ENCODE measurements at places on chromosomes 2 and 18.

- no peak for DNase-seq
These were observed 377.4 kb upstream of the CRIM1 start for GRCh38 chr2:35978218-35978617.

DNA sequence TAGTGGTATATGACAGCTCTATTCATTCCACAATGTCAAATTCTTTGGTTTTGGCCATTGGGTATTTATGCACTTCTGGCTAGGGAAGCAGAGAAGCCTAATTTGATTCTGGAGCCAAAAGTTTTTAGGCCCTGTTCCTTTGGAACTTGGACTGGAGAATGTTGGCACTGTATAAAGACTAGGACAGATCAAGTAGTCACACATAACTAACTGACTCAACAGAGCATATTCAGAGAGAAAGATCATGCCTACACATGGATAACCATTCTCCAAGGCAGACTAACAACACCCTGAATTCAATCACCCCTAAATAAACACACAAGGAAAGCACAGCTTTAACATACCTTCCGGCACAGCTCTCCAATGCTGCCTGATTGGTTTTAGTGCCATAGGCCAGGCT lies 62.9 kb downstream of the ARHGAP15 start:
- DNase-seq, result no peak

- DNase-seq, result no peak
These were observed 491.5 kb upstream of the TNP1 start for GRCh38 chr2:217351378-217351777.

- DNase-seq, result no peak
These were observed 42.9 kb upstream of the REL start for GRCh38 chr2:60838481-60838880.

DNA sequence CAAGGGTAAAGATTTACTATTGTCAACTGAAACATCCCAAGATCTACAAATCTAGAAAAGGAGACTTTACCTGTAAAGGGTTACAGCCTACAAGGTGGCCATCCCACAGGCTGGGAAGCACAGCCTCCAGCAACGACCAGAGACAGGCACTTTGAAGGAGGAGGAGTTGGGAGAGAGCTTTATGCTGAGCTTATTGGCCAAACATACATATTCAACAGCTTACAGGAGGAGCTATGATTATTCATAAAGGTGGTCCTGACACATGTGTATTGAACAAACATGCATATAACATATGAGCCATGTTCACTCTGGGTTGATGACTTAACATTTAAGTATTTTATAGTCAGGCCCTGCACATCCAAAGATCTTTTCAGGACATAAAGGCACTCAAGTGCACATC lies 11.1 kb upstream of the ABCA12 start:
- no peak for DNase-seq

DNA sequence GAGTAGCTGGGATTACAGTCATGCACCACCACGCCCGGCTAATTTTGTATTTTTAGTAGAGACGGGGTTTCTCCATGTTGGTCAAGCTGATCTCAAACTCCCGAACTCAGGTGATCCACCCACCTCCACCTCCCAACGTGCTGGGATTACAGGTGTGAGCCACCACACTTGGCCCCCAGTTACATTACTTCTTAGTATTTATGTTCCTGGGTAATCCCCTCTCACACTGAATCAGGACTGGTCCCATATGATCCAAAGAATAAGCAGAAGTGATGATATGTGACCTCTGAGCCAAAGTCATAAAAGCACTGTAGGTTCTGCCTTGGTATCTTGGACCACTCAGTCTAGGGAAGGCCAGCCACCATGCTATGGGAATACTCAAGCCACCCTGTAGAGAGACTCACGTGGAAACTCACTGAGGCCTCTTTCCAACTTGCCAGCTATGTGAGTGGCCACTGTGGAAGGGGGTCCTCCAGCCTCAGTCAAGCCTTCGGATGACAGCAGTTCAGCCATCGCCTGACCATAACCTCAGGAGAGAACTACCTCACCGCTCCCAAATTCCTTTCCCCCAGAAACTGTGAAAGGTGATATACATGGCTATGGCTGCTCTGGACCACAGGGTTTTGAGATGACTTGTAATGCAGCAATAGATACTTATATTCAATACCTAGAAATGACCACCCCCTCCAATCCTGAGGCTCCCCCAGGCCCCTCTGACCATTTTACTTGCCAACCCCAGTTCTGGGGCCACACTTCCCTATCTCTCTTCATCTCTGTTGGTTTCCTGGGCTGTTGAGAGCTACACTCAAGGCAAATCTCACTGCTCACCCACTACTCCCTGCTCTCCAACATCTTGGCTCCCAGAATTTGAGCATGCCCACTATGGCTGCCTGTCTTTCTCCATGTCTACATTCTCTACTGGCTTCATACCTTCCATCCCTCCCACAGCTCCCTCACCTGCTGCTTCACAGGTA lies 80.5 kb downstream of the DDX1 start:
- no peak for DNase-seq

- DNase-seq, result no peak
These were observed 205.3 kb downstream of the LRP1B start for GRCh38 chr2:141925511-141925910.

- no peak for DNase-seq
These were observed 203.3 kb downstream of the SNTG2 start for GRCh38 chr2:1153920-1154319.

DNA sequence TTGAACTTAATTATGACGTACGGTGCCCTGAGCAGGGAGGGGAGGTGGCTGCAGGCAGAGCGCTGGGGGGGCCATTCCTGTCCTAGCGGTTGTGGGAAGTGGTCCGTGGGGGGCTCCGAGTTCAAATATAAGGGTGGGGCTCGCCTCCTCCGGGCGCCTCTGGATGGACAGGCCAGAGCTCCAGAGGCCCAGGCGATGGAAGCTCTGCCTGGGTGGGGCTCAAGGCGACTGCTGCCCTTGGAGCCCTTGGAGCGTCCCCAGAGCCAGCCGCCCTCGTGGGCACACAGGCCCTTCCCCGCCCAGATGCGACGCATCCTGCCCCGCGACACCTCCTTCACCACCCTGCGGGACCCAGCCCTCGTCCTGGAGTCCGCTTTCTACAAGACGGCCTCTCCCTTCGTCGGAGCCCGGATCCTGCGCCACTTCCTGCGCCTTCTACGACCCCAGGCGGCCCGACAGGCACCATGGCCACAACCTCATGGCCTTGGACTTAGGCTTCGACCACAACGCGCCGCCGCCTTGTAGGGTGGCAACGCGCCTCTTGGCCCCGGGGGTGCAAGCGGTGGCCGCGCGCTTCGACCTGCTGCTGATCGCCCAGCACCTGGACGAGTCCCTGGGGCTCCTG lies 10.5 kb downstream of the AQP12B start:
- no peak for DNase-seq

GRCh38 chr2:236376566-236377244 lies 112.5 kb upstream of the ASB18 start:
- no peak for DNase-seq

GRCh38 chr2:70806013-70806412 lies 14.4 kb downstream of the CLEC4F start:
- no peak for DNase-seq

- DNase-seq, result peak; percentile 46
These were observed 47.0 kb downstream of the IWS1 start for GRCh38 chr2:127479219-127479825.

DNA sequence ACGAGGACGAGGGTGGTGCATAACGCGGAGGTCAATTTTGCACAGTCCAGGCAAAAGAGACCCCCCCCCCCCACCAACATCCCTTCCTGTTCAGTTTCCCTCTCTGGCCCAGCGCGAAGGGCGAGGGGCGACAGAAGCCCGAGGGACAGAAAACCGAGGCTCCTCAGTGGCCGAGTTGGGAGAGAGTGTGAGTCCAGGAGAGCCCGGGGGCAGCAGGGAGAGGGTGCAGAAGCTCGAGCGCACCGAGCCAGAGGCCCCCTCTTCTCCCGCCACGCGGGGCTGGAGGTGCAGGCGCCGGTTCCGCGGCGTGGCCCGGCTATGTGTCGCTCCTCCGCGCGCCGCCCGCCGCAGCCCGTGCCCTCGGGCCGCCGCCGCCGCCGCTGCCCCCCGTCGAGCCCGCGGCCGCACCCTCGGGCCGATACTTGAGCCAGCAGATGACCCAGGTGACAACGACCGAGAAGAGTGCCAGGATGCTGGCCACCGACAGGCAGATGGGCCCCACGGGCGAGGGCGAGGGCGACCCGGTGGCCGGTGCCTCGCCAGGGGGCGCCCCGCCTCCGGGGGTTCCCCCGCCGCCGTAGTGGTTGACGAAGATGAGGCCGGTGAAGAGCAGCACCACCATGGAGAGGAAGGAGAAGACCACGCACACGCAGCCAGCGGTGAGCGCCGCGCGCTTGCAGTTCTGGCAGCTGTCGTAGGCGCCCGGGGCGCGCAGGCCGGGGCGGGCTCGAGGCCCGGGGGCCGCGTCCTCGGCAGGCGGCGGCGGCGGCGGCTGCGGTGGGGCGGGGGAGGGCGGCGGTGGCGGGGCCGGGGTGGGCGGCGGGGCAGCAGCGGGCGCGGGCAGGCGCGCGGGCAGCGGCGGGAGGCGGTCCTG lies 20.2 kb upstream of the PAX3 start:
- DNase-seq, result peak; percentile 30

- no peak for DNase-seq
These were observed 4.3 kb upstream of the OTOS start for GRCh38 chr2:240144649-240145261.

GRCh38 chr18:59986139-59986538 lies 86.3 kb downstream of the PMAIP1 start:
- no peak for DNase-seq

Measured in activated CD4-positive, alpha-beta T cell treated with anti-CD3 and anti-CD28 coated beads, Interleukin-2, Interleukin-4, amounts not matched to agents 100 ng/mL and 50 ng/mL, durations not matched to agents 16 hours and 8 hours (primary cell).